Kidney capillary endothelial cell (primary cell): ENCODE measurements at places on chromosomes 6 and 20.

- no peak for DNase-seq
These were observed 42.6 kb downstream of the NCOA3 start for GRCh38 chr20:47544240-47544639.

DNA sequence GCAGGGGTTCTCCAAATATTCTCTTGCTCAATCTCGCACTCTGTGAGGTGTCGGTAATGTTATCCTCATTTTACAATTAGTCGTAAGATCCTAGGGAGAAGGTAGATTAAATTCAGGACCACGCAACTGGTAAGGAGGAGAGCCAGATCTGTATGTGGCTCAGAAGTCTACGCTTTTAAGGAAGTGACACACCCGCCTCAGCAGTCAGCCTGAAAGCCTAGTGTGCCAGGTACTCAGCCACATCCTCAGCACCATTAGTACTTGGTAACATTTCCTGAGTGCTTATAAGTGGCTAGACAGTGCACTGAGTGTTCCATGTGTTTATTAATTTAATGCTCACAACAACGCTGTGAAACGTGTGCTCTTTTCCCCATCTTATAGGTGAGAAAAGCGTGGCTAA lies 63.7 kb downstream of the DHX35 start:
- no peak for DNase-seq

DNA sequence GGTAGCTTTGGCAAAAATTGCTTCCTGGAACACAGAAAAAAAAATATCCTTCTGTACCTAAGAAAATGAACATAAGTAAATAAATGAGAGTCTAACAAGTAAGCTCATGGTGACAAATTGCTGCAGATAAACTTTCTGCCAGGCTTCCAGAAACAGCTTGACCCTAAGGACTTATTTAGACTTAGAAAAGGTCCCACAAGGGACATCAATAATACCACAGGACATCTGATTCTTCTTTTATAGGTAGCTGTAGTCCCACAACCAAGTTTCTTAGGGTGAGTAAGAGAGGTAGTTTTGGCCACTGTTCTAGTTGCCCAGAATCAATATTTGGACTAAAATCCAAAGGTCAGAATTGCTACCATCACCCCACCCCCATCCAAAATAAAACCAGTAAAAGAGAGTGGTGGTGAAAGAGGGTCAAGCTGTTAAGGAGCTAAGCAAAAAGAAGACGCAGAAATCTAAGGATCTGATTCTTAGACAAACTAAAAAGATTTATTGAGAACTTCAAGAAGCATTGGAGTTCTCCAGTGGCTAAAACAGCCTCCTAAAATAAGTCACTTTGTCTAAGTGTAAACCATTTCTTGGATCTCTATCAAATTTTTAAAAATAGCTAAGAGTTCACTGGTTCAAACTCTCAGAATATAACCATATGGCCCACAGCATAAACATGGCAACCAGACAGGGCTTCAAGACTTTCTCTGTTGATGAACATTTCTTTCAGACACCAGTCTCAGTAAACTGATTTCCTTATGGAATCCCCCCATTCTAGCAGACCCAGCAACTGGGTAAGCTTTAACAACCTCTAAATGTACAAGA lies 180.6 kb downstream of the PTPRK start:
- no peak for DNase-seq

DNA sequence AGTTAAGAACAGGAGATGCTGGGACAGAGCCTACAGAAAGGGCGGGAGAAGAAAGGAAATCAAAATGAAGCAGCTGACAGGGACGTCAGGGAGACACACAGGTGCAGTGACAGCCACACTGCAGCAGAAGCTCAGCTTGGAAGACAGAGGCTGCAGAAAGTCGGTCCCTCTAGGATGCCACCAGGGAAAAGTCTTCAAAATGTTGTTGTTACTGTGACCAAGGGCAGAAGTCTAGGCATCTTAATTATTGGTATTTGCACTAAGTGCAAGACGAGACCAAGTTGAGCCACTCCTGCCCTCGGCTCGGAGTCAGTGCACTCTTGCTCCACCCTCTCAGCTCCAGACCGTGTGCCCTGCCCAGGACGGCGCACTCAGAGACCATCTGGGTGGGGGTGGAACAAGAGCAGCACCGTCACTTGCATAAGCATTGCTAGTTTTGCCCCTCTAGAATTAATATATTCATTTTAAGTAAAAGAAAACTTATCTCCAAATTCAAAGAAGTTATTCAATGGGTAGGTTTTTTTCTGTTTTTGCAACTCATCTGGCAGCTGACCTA lies 2.6 kb downstream of the PRR18 start:
- no peak for DNase-seq

DNA sequence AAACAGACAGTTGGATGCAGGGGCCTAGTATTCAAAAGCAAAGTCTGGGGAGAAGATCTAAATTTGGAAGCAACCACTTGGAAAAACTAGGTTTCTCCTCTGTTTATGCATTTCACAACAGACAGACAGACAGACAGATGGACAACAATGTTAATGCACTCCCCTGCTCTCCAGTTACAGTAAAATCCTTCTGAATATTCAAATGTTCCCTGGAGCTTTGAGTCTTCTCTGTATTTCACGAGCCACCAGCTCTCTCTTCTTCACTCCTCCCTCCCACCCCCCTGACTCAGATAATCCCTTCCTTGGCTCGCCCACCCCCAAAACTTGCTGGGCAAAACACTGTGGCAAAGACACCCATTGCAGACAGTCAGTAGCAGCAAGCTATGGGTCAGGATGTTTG lies 129.3 kb upstream of the TOP1 start:
- DNase-seq = no peak

GRCh38 chr20:50735813-50736212 lies 4.4 kb downstream of the PARD6B start:
- no peak for DNase-seq

DNA sequence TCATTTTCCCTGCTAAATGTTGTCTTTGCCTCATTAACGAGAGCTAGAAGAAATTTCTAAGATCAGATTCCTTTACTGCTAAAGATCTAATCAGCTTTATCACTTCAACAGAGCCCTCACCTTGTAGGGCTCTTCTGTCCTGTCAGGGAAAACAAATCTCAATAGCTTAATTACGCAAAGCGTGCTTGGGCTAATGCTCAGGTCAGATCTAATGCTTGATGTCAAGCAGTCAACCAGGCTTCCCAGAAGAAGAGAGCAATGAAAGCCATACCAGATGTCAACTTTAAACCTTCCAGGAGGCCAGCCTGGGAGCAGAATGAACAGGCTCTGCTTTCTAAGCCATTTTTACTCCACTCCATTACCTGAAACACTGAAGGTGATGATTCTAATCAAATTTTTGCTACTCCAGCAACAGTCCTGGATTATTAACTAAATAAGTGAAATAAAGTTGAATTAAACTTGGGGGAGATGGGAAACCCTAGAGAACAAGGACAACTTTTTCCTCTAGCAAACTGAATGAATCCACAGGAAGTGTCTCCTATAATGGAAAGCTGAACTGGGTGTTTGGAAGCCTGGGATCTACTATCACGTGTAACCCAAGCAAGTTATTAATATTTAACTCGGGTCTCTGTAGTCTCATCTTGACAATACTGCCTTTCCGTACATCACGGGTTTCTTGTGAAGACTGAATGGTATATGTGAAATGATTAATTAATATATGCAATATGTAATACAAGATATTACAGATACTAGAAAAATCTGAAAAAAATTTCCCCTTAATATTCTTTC lies 273.7 kb downstream of the PTPRK start:
- DNase-seq = no peak
